ENCODE measurements at places on chromosomes 7 and 10.

GRCh38 chr7:41085244-41085643 lies 617.6 kb downstream of the INHBA start:
- DNase-seq, result no peak

DNA sequence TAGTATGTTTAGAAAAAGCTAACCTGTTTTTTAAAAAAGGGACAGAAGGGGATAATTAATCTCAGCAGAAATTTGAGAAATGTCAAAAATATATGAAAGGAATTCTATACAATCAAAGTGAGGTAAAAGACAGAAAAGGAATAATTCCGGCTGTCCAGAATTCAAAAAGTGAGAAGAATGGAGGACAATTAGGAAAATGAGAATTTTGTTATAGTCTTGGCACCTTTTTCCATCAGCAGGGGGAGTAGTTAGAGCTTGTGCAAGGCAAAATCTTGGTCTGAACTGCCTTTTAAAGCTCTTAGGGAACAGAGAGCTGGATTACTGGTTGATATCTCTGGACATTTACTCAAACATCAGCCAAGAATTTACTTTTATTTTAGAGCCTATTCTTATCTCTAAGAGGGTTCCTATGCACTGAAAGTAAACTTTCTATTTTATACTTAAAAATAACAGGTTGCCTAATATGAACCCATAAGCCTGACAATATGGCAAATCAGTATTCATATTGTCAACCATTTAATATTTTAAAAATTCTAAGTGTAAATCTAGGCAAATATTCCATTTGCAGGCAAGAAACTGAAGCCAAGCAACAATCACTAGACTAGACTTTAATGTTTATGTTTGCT lies 185.6 kb downstream of the ANK3 start:
- DNase-seq, result no peak

DNA sequence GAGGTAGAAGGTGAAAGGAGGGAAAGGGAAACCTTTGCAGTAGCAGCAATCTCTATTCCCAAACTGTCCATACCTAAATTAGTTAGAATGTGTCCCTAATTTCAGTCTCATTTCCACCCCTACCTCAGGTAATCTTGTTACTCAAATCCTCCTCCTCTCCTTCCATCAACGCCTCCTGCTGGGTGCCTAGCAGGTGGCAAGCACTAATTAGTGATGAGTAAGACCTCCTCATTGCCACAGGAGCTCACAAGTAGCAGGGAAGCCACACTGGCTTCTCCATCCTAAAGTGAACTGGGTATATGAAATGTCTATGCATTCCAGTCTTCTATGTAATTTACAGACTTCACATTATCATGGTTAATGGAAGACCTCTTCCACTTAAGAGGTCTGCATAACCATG lies 25.7 kb upstream of the FAM133B start:
- no peak for DNase-seq

DNA sequence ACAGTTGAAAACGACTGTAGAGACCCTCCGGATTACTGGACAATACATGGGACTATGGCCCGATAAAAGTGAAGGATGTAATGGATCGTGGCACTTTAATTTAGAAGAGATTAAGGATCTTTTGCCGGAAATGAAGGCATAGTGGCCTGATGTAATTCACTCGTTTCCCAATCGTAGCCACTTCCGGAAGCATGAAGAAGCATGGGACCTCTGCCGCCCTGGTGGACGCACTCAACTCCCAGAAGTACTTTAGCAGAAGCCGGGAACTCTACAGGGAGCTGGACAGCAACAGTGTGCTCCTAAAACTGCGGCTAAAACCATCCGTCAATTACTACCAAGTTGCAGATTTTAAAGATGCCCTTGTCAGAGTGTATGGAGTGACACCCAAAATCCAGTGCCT lies 59.6 kb upstream of the NUPR2 start:
- no peak for DNase-seq

DNA sequence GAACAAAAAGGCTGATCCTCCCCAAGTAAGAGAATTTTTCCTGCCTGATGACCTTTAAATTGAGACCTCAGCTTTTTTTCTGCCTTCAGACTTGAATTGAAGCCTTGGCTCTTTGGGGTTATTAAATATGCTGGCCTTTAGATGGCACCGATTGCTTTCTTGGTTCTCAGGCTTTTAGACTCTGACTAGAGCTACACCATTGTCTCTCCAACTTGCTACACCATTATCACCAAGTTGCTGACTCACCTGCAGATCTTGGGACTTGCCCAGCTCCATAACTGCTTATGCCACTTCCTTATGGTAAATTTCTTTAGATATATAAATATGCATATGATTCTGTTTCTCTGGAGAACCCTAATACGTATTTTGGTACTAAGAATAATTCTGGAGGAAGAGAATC lies 3.1 kb upstream of the ABCA13 start:
- DNase-seq, result no peak

- DNase-seq, result no peak
Observed at GRCh38 chr7:70634610-70635068, 497.3 kb upstream of the GALNT17 start.

GRCh38 chr7:22435105-22435504 lies 64.9 kb downstream of the STEAP1B start:
- no peak for DNase-seq

- DNase-seq, result no peak
Observed at GRCh38 chr10:92664322-92664721, 25.4 kb upstream of the HHEX start.

- no peak for DNase-seq
Observed at GRCh38 chr10:47289921-47290320, 10.1 kb upstream of the GDF10 start.

DNA sequence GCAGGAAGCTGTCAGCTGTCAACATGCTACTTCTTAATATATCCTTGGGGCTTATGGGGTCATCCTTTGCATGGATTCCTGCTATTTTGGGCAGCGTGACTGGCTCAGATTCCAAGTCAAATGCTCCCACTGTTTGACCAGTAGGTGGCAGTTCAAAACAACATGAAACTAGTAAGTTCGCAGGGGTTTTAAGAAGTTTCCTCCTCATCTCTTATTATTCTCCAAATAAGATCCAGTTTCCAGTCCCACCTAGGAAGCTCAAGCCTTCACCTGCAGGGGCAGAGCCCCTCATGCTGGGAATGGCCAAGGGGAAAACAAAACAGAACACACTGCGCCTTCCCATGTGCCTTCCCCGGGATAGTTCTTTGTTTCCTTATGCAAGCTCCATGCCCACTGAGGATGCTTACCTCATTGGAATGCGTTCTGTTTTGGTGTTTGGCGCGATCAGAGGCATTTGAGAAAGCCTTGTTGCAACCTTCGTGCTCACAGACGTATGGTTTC lies 259.8 kb downstream of the GLI3 start:
- no peak for DNase-seq

DNA sequence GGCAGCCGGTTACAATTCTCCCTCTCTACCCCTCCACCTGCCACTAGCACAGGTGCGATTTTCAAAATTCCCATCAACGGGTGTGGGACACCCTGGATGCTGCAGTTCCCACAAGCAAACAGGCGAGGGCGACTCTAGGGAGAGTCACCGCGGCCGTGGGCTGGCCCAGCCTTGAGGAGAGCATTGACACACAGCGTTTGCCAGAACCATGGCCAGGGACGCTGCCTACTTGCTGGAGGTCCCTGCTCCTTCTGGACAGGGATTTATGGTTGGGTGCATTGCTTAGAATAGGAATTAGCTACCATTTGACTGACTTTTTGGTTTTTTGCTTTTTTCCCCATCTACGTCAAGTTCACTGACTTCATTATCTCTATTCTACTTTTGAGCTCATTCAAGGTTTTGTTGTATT lies 19.0 kb upstream of the CLDN4 start:
- DNase-seq, result peak; percentile 72

DNA sequence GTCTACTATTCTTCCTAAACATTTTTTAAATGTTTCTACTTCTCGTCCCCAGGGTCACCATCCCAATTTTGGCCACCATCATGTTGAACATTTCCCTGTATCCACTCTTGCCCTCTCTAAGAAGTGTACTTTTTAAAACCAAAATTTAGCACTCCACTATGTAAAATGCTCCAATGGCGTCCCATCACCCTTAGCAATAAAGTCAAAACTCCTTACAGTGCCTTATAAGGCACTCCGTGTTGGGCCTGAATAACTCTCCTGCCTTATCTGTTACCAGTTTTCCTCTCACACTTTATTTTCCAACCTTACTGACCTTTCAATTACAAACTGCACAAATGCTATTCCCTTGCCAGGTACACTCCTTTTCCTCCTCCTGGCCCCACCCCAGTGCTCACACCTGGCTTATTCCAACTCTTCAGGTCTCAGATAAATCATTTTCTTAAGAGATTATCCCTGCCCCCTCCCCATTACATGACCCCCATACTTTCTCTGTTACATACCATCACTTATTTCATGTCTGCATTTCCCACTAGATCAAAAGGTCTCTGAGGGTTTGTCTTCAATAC lies 1.3 kb downstream of the TMEM168 start:
- no peak for DNase-seq

DNA sequence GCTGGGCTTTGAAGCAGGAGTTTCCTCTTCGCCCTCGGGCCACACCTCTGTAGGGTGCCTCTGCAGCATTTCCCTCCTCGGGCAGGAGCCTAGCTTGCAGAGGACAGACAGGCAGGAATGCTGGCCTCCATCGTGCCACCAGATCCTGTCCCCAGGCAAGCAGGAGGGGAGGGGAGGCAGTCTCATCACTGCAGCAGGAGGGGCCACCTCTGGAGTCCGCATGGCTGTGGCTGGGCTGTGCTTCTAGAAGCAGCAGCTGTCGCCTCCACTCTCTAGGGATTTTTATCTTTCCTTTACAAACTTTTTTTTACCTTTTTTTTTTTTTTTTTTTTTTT lies 181.4 kb downstream of the CUX1 start:
- DNase-seq, result peak; percentile 30

GRCh38 chr7:107951172-107951787 lies 51.7 kb downstream of the LAMB1 start:
- DNase-seq, result no peak

- no peak for DNase-seq
Observed at GRCh38 chr10:122348512-122348911, 26.0 kb upstream of the PLEKHA1 start.

DNA sequence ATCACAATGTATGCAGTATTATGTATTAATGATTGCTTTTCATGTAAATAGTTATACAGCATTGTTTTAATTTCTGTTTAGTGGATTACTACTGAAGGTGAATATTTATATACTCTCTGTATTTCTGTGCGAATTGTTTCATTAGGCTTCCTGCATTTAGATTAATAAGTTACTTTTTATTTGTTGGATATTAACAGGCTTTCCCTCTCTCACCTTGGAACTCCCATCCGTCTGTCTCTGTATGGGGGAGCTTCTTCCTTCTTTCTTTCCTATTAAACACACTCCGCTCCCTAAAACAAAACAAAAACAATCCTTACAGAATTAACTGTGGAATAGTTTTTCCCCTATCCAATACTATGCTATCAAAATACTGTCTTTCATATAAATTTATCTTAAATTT lies 205.1 kb downstream of the CACNB2 start:
- DNase-seq, result no peak

GRCh38 chr7:1945558-1945957 lies 275.5 kb downstream of the ELFN1 start:
- DNase-seq, result peak; percentile 30

DNA sequence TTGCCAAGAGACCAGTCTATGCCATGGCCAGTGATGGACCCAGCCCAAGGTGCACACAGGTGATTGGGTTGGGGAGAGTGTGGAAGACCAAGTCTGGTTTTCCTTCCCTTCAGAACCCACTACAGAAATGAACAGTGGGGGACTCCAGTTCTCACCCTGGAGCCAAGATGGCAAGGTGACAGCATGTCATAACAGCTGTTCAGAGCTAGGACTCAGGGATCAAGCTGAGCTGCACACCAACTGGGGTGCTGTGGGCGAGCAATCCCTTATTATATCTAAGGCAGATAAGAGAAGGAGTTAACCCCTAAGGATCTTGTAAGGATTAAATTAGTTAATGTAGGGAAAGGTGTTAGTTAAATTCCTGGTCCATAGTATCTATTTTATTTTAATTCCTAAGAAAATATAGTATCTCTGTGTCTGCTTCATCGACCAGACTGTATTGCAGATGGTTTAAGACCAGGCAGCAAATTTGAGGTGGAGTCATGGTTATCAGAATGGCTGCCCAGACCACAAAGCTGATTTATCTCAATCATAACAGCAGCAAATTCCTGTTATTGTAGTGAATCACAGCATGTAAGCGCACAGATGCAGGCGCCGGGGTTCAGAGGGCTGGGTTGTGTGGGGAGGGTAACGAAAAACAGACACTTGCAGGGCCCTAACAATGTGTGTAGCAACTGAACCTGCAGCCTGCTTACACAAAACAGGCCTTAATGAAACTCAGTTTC lies 208.7 kb upstream of the ZNF32 start:
- DNase-seq, result no peak

- no peak for DNase-seq
Observed at GRCh38 chr7:152131981-152132494, 106.6 kb downstream of the GALNT11 start.

GRCh38 chr10:11409357-11409756 lies 202.1 kb downstream of the USP6NL start:
- no peak for DNase-seq

DNA sequence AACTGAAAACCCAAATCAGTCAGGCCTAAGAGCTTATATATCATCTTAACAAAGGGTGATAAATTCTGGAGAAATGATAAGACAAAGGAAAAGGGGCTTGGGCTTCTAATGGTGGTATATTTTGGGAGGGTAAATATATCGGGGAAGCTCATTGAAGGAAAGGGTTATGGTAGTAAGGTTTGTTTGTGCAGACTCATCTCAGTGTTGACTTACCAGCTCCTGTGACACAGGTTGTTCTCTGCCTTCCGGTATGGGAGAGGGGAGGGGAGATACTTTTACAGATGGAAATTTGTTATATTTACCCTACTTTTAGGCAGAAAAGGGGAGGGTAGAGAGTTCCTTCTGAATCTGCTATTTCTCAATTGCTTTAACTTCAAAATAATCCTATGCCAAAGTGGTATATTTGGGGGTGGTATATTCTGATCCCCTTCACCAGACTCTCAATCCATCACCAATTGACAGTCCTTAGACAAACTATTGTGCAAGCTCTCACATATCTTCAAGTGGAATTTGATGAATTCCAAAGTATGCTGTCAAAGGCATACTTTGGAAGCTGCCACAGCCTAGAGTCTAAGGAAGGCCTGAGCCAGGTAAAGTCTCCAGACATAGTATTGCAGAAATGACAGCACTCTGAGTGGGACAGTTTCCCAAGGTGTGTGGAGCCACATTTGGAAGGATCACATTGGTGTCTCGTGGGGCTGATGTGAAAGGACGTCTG lies 13.3 kb upstream of the PAPSS2 start:
- peak; percentile 55 for DNase-seq

- DNase-seq, result no peak
Observed at GRCh38 chr10:133324857-133325260, 11.8 kb downstream of the CALY start.

- DNase-seq, result no peak
Observed at GRCh38 chr7:75818472-75818871, 4.9 kb upstream of the CCL24 start.

- DNase-seq, result no peak
Observed at GRCh38 chr10:89852872-89853271, 151.5 kb downstream of the KIF20B start.

DNA sequence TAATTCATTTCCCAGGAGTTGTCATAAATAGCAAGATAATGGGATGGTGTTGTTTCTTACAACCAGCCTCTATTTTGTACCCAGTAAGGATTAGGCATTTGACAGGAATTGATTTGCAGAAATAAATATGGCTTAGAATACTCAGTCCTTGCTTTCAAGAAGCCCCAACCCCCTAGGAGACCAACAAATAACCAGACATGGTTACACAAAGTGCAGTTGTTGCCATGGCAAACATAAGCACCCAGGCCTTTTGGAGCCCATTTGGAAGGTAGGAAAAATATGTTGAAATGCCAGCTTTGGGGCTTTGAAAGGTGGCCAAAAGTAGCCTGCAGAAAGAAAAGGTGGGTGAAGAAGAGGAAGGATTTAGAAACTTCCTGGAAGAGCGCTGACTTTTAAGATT lies 397.5 kb downstream of the CDC14C start:
- DNase-seq, result no peak
